ENCODE measurements at places on chromosomes 6 and 20. TPM values are rescaled to one million over a fixed set of nuclear protein-coding genes. Genes with fewer than 3 reads are reported as not detected.

DNA sequence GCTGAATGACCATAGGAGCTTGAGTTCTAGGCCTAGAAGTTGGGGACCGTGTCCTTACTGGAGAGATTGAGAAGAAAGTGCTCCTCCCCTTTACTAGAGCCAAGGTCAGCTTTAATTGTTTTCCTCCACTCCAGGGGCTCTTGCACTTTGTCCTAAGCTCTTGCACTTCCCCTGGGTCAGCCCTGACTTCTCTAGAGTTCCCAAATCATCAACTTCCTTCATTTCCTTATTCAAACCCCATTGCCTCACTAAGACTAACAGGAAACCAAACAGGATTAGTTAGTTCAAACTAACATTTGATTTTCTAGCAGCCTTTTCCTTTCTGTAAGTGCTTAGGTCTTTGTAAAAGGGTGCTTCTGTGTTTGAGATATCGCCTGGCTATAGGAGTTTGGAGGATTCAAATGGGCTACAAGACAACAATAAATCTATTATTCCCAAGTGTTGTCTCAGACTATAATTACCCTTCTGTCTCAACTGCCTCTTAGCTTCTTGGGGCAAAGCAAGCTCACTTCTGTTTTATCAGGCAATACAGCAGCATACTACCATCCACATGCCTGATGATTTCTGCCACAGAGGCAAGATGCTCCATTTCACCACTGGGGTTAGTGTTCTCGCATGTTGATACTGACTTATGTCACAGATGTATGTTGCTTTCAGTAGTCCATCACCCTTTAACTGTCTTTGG, 12.8 kb upstream of the DTNBP1 start:
- no peak overlapping the region for H3K4me3 ChIP-seq
- H3K4me1 ChIP-seq, result no peaks in the 10 kb centered on the region
- no peaks in the 10 kb centered on the region for H3K36me3 ChIP-seq
- H3K27ac ChIP-seq, result no peak overlapping the region
- H3K27me3 ChIP-seq, result no peaks in the 10 kb centered on the region

- H3K27ac ChIP-seq, result no peak overlapping the region
Observed at GRCh38 chr20:24638591-24639548, 169.4 kb downstream of the SYNDIG1 start.

GRCh38 chr6:14159090-14159489, 41.5 kb downstream of the CD83 start:
- H3K4me1 ChIP-seq, result no peaks in the 10 kb centered on the region
- no peaks in the 10 kb centered on the region for H3K27me3 ChIP-seq
- no peaks in the 10 kb centered on the region for H3K36me3 ChIP-seq
- H3K4me3 ChIP-seq, result no peak overlapping the region
- no peak overlapping the region for H3K27ac ChIP-seq

- no peak overlapping the region for H3K4me3 ChIP-seq
- H3K27me3 ChIP-seq, result no peaks in the 10 kb centered on the region
- no peaks in the 10 kb centered on the region for H3K4me1 ChIP-seq
- H3K36me3 ChIP-seq, result no peaks in the 10 kb centered on the region
- no peak for DNase-seq
- no peak overlapping the region for H3K27ac ChIP-seq
Observed at GRCh38 chr6:18752278-18753068, 365.3 kb downstream of the RNF144B start.

- no peaks in the 10 kb centered on the region for H3K27me3 ChIP-seq
- H3K4me1 ChIP-seq, result no peaks in the 10 kb centered on the region
- H3K27ac ChIP-seq, result no peak overlapping the region
- no peak for DNase-seq
- H3K36me3 ChIP-seq, result no peaks in the 10 kb centered on the region
Observed at GRCh38 chr20:24584538-24585356, 115.3 kb downstream of the SYNDIG1 start.

GRCh38 chr6:42251911-42252637, 34.4 kb upstream of the MRPS10 start:
- H3K4me1 ChIP-seq, result no peaks in the 10 kb centered on the region
- H3K36me3 ChIP-seq, result no peaks in the 10 kb centered on the region
- no peak overlapping the region for H3K27ac ChIP-seq
- DNase-seq, result peak; percentile 69
- no peaks in the 10 kb centered on the region for H3K27me3 ChIP-seq

DNA sequence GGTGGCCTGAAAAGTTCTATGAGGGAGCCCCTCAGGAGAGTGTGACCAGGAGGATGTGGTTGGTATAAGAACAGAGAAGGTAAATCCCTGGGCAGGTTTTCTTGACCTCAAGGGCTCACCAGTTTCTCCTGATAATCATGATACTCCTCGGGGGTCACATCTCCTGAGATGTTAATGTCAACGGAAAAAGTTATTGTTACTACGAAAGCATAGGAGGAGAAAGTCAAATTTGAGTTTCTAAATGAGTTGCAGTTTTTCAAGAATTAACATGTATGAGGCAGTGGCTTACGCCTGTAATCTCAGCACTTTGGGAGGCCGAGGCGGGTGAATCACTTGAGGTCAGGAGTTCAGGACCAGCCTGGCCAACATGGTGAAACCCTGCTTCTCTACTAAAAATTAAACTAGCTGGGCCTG, 23.4 kb downstream of the MGME1 start:
- no peak for DNase-seq
- H3K4me3 ChIP-seq, result no peak overlapping the region
- H3K27me3 ChIP-seq, result no peaks in the 10 kb centered on the region
- H3K27ac ChIP-seq, result no peak overlapping the region

DNA sequence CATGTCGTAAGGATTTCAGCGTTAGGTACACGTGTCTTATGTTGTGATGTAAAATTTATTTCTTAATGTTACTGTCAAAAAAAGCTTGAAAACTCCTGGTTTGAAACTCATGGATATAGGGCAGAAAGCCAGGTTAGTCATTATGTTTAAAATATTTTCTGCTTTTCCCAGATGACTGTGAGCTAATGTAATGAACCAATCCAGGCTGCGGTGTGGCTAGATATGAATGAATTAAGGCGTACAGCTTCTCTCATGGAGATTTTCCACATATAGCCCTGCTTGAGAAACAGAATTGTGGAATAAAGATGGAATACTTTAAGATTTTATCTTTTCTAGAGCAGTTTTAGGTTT, 80.3 kb upstream of the STMND1 start:
- no peaks in the 10 kb centered on the region for H3K4me1 ChIP-seq
- H3K4me3 ChIP-seq, result no peak overlapping the region
- H3K27me3 ChIP-seq, result no peaks in the 10 kb centered on the region
- no peak for DNase-seq
- H3K36me3 ChIP-seq, result no peaks in the 10 kb centered on the region

DNA sequence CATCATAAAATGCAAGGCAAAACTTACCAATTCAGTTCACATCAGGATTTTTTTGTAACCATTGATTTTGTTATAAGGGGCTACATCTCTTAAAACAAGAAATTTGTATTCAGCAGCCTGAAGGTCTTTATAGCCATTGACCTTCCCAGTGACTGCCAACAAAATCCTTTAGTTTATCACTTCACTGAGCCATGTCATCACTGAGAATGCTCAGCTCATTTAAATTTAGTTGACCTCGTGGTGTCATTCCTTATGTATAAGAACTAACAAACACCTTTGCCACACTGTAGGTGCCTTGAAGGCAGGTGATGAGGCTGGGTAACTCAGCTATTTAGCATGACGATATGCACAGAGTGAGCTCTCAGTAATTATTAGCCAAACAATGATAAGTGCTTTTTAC, 77.7 kb downstream of the GRM1 start:
- H3K4me1 ChIP-seq, result no peaks in the 10 kb centered on the region
- no peak overlapping the region for H3K4me3 ChIP-seq
- H3K27me3 ChIP-seq, result no peaks in the 10 kb centered on the region
- DNase-seq, result no peak
- H3K27ac ChIP-seq, result no peak overlapping the region

The NKAIN4 gene
- not detected for total RNA-seq

The DAAM2 gene
- 62.1 TPM for total RNA-seq

The KCNK17 gene
- total RNA-seq, result 10.4 TPM

The TRIM15 gene
- total RNA-seq, result not detected

Data from aorta (tissue), 5 donors.